ENCODE measurements at places on chromosomes 13 and 19.

GRCh38 chr13:26820871-26821270 is 60.3 kb upstream of the GPR12 start:
- DNase-seq = no peak

GRCh38 chr13:31172535-31172934 is 10.8 kb upstream of the HSPH1 start:
- DNase-seq = peak; percentile 6

- DNase-seq = no peak
Observed at GRCh38 chr19:14093117-14093823, 2.7 kb upstream of the SAMD1 start.

DNA sequence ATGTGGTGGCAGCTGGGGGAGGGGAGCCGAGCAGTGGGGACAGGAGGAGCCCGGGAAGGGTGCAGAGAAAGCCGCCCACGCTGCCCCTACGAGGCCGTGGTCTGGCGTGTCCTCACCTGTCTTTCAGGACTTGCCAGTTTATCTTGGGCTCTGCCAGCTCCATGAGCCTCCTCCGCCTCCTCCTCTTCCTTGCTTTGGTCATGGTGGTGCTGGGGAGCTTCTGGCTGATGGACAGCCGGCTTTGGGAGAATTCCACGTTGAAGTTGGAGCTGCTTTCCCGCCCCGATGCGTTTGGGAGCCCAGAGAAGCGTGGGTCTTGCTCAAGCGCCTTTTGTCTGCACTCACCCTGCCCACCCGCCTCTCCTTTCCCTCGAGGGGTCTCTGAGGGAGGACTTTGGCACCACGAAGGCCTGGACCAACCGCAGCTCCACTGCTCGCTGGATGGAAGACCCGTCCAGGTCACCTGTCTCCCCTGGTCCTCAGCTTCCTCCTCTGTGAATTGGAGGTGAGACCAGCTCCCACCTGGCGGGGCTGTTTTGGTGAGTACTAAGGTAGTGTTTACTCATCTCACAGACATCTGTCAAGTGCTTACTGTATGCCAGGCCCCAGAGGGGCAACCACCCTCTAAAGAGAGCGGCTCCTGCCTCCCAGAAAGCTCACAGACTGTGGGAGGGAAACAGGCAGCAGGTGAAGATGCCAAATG is 29.7 kb upstream of the MIER2 start:
- no peak for DNase-seq

DNA sequence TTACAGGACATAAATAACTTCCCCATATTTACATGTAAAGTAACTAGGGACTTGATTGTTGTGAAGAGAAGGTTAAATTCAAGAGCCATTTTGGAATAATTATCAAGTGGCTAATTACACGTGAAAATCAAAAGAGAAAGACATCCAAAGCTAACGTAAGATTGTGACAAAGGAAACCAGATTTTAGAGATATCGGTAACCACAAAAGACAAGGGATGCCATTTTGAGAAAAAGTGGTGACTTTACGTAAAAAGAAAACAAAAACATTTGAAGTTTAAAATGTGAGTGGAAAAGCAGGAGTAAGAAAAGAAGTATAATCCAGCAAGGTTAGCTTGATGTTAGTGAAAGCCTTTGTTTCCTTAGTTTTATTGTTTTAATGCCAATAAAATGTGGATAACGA is 10.9 kb upstream of the VWA8 start:
- DNase-seq = no peak

DNA sequence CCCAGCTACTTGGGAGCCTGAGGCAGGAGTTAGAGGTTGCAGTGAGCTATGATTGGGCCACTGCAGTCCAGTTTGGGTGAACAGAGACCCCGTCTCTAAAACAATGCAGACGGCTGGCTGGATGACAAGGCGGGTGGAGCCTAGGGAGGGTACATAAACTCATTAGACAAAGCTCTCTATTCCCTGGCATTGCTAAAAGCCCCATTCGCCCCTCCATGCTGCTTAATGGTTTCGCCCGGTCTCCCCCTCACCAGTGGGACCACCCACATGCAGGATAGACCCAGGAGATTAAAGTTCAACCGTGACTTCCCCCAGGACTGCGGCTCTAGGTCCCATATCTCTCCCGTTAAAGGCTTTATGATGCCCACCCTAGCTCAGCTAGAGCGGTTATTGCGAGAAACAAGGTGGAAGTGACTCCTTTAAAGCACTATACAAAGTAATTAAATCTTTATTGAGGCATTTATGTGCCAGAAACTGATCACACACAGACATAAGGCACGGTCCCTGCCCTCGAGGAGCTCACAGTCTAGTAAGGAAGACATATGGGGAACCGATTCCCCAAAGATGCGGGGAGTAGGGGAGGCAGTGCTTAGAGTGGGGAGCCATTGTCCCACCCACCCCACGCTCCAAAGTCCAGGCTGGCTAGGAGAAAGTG is 4.9 kb downstream of the LYPD3 start:
- DNase-seq = no peak

GRCh38 chr19:1497578-1498235 is 6.7 kb downstream of the REEP6 start:
- DNase-seq = no peak

DNA sequence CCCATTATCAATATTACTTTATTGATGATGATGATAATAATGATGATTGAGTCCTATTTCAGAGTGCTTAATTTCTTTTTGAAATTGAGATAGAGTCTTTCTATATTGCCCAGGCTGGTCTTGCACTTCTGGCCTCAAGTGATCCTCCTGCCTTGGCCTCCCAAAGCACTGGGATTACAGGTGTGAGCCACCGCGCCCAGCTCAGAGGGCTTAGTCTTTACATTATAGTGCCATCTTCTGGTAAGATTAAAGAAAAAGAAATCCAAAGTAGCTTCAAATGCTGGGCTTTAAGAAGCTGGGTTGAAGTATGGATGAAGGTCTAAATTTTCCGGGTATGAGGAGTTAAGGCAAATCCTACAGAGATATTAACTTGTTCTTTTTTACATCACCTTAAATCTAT is 3.4 kb upstream of the ZNF333 start:
- no peak for DNase-seq

- no peak for DNase-seq
Observed at GRCh38 chr19:9752701-9753443, 15.7 kb downstream of the ZNF846 start.

GRCh38 chr13:99778500-99778899 is 193.1 kb downstream of the ZIC5 start:
- no peak for DNase-seq

DNA sequence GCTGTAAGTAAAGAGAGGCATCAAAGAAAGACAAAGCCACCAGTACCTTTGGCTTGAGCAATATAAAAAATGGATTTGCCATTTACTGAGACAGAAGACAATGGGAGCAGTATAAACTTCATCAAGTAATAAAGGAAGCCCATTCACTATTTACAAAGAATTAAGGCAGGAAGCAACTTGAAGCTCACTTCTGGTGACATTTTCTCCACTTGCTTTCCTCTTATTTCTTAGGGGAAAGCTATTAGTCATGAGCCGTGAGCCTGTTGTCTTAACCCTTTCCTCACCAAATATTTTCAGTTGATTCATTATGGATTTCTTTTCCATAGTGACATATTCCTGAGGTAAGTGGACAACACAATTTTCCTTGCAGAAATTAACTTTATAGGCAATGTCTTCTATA is 156.8 kb downstream of the DNAJC3 start:
- no peak for DNase-seq

DNA sequence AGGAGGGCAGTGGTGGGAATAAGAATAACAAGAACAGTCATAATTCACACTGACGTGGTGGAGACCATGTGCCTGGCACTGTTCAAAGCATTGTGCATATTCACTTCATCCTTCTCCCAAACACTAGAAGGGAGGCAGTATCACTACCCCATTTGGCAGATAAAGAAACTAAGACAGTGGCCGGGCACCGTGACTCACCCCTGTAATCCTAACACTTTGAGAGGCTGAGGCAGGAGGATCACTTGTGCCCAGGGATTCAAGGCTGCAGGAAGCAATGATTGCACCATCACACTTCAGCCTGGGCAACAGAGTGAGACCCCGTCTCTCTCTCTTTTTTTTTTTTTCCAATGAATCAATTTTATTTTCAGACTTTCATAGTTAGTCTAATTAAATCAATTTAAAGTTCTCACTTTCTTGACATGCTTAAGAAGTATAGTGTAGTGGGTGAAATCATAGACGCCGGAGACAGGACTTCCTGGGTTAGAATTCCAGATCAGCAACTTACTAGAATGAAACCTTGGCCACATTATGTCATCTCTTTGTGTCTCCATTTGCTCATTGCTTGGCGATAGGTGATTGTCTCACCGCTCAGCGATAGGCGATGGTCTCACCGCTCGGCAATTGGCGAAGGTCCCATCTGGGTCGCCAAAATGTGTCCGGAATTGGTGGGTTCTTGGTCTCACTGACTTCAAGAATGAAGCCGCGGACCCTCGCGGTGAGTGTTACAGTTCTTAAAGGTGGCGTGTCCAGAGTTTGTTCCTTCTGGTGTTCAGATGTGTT is 5.3 kb upstream of the ATG4D start:
- no peak for DNase-seq

GRCh38 chr19:12639901-12640613 is 26.5 kb downstream of the MAN2B1 start:
- DNase-seq = peak; percentile 34

DNA sequence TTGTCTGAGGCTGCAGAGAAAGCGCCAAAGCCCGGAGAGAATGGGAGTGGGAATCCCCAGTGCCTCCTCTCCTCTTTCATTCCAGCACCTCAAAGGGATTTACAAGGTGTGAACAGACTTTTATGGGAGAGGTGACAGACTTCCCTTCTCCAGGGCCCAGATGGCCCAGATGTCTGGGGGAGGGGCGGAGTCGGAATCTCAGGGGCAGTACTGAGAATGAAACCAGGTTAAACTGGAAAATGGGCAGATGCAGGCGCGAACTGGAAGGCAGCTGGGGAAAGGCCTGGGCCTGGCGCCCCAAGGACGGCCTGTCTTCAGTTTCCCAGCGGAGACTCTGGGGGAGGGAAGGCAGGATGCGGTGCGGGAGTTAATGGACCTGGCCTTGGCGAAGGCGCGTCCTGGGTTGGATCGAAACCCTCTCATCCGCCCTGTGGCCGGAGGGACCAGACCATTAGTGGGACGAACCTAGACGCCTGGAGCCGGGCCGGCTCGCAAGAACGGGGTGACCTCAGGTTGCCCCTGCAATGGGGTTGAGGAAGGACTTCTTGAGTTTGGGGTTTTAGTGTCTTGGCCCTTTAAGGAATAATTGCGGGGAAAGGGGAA is 592 bp upstream of the TRIP10 start:
- no peak for DNase-seq

- DNase-seq = no peak
Observed at GRCh38 chr13:83732755-83733154, 149.5 kb downstream of the SLITRK1 start.

DNA sequence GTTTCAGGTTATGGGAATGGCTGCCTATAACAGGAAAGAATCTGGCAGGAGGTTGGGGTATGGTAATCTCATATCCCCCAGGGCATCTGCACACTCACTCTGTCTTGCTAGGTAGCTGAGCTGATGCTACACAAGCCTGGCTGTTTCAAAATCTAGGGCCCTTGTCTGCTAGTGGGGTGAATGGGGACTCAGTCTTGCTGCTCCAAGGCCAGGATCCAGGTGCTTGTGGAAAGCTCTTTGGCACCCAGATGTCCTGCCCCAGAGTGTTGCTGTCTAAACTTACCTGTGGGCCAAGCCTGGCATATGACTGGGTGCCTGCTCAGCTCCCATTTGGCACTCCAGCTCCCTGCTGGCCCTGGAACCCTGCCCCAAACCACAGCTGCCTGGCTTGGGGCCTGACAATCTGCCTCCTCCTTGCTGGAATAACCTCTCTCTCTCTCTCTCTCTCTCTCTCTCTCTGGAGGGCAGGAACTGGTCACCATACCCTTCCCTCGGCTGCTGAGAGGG is 158.1 kb upstream of the TSC22D1 start:
- peak; percentile 19 for DNase-seq

DNA sequence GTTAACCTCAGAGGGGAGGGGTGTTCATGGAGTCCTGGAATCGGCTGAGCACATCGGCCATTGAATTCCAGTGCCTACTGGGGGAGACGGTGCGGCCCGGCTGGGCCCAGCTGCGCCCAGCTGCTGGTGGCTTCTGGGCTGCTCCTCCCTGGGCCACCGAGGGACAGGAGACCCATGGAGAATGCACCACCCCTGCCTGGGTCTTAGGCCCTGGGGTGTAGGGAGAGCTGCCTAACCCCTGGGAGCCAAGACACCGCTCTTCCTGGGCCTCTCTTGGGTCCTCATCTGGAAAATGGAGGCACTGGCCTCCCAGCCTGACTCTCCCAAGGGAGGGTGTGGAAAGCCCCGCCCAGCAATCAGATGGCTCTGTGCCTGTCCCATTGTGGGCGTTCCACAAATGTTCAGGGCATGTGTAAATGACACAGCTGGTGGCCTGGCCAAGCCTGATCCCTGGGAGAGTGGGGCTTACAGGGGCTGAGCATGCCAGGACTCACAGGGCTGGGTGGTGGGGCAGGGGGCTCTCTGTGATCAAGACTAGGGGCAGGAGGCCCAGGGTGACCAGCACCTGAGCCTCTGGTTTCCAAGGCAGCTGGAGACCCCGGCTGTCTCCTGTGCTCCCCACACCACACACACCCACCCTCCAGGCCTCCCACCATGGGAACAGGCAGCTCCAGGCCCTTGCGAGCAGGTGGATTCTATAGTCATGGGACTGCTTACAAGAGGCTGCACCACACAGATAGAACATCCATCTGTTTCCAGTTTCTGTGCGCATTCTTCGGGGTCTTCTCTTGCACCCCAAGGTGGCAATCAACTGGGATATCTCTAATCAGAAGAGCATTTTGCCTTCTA is 150.9 kb downstream of the URI1 start:
- no peak for DNase-seq

- no peak for DNase-seq
Observed at GRCh38 chr13:39965309-39965708, 309.8 kb downstream of the COG6 start.

GRCh38 chr13:68232351-68233130 is 1002.4 kb upstream of the PCDH9 start:
- DNase-seq = peak; percentile 8

DNA sequence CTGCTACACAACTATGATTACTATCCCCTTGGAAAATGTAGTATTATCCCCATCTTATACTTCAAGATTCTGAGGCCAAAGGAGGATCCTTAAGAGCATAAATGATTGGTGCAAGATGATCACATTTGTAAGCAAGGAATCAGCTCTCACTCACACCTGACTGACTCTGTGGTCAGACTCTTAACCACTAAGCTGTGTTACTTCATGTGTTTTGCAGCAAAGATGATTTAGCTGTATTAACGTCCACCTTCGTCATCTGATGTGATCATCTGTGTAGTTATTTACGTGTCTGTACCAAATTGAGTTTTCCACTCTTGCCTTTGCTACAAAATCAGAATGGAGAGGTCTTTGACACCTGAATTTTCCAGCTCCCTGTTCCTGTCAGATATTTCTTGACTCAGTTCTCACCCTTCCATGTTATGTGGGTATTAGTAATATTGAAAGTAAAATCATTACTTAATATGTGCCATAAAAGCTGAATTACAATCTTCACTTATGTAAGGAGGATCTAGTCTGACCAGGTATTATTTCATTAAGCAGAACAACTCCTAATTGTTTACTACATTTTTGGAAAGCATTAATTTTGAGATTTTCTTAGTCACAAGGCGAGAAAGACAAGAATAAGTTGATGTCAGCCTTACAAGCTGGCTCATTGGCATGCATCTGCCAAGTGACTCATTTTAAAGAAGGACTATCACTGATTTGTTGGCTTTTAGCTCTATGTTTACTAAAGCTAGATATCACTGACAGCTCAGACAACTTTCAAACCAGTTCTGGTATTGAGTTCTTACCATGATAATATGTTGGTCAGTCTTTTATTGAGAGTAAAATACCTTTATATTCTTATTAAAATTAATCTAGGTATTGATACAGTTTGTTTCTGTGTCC is 1279.8 kb upstream of the PCDH9 start:
- DNase-seq = no peak

All from amniotic stem cell (primary cell).